ENCODE measurements at places on chromosomes 7 and 10.

DNA sequence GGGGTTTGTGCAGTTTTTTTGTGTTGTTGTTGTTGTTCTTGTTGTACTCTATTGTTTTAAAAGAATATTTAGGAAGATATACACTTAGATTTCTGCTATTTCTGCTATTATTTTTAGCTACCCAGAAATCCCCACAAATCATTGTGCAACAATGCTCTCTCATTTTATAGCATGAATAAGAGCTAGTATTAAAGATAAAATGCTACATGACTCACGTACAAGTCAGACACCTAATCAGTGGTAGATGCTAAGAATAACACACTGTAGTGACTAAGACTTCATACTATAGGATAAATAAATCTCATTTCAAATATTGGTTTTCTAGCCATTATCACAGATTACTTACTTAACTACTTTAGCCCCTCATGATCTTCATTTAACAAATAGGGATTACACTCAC, 920.5 kb downstream of the KCNMA1 start:
- DNase-seq, result no peak

DNA sequence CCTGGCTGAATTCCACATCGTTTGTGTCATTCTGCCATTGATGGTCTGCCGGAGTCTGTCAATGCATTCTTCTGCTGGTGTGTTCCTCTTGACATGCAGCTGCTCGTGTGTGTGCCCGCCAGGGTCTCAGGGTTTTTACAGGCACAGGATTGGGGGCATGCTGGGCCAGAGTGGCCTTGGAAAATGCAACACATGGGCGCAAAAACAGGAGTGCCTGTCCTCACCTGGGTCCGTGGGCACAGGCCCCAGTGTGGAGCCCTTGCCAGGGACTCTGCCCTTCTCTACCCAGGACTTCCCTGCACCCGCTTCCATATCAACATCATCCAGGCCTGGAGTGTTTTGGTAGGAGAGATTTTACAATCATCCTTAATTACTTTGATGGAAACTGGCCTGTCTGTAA, 340.7 kb downstream of the KIF20B start:
- no peak for DNase-seq

- DNase-seq, result no peak
Measured at GRCh38 chr7:98100088-98100487, 6.6 kb upstream of the LMTK2 start.

GRCh38 chr7:135510592-135511183, 786 bp upstream of the CNOT4 start:
- no peak for DNase-seq

GRCh38 chr7:5194571-5194970, 4.5 kb downstream of the WIPI2 start:
- no peak for DNase-seq

DNA sequence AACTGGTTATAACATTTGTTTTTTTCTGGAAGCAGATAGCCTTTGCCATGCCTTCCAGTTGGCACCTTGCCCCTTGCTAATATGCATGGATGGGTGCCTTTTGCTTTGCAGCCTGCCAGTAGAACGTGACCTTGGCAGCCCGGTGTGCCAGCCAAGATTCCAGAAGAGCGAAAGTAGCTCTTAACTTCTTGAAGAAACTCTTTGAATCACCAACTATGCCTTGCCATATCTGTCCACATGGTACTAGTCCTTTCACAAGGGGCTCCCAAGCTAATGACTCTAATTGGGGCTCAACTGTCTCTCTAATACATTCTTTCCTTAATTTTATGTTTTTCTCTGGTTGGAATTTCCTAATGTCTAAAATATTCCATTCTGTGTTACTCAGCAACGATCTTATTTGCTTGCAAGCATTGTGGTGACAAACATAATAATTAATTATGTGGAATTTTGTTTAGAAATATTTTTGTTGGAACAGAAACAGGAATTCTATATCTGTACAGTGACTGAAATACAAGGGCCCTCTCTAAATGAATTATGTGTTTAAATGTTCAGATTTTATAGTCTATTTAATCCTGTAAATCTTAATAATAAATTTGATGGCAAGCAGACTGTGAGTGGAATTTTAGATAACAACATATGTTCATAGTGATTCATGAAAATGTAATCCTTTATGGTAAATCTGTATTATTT, 45.8 kb downstream of the HDAC9 start:
- DNase-seq, result no peak

- DNase-seq, result no peak
Measured at GRCh38 chr10:21195252-21195651, 298.1 kb upstream of the NEBL start.

- no peak for DNase-seq
Measured at GRCh38 chr10:32412499-32412853, 33.5 kb upstream of the CCDC7 start.

- no peak for DNase-seq
Measured at GRCh38 chr7:122070834-122071233, 73.2 kb downstream of the AASS start.

- no peak for DNase-seq
Measured at GRCh38 chr7:34160261-34160752, 255.0 kb downstream of the BMPER start.

DNA sequence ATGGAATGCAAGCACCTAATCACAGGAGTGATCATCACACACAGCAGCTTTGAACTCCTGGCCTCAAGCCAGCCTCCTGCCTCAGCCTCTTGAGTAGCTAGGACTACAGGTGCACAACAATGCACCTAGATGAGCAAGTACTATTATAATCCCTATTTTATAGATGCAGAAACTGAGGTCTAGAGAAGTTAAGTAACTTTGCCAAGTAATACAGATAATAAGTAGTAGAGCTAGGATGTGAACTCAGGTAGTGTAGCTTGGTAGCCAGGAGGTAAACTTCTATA, 33.7 kb downstream of the DNAJC12 start:
- no peak for DNase-seq

DNA sequence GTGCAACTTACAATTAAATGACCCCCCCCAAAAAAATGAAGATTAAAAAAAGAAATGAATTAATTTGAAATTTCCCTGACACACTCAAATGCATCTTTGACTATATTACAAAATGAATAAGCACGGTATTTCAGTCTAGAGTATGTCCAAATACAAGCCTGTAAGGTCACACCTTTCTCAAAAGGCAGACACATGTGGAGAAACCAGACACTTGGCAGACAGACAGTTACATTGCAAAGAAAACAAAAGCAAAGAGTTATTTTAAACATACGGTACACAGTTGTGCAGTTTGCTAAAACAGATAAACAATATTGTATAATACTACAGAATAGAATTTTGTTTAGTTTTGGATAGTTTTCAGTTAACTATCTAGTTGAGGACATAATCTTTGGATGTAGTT, 153.0 kb downstream of the ATE1 start:
- no peak for DNase-seq

- DNase-seq, result no peak
Measured at GRCh38 chr10:14356921-14357320, 26.2 kb upstream of the FRMD4A start.

DNA sequence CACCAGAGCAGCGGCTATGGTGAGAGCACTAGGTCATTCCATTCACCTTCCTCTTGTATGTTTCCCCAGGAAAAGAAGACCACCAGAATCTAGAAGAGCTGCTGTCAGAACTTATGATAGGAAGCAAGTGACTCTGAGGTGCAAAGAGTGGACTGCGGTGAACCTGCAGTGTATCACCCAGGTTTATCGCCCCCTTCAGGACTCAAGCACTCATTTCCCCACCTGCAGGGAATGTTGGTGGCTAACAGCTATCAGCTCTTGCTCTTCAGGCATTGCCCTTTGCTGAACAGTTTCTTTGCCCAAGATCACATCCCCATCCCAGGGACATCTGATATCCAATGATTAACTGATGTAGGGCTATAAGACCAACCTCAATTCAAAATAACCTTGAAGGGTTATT, 66.3 kb upstream of the IL6 start:
- DNase-seq, result no peak

DNA sequence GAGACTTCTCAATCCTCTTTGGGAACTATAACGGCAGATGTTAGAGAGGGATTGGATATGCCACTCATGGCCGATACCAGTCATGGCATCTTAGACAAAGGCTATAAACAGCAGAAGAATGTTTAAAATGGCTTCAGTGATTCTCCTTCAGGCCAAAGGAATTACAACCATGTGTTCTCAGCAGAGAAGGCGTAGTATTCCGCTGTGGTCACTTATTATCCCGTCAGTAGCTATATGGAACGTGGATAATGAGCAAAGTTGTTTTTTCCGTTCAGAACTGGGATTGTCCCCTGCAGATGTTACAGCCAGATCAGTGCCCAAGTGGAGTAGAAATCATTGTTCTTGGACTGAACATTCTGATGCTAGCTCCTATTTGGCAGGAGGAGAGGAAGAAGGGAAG, 43.1 kb downstream of the TEX36 start:
- DNase-seq, result no peak

Measured in activated CD8-positive, alpha-beta memory T cell treated with anti-CD3 and anti-CD28 coated beads, Interleukin-2, amount 50 U/mL, for 48 hours (primary cell).